ENCODE measurements at places on chromosomes 16 and 17.

DNA sequence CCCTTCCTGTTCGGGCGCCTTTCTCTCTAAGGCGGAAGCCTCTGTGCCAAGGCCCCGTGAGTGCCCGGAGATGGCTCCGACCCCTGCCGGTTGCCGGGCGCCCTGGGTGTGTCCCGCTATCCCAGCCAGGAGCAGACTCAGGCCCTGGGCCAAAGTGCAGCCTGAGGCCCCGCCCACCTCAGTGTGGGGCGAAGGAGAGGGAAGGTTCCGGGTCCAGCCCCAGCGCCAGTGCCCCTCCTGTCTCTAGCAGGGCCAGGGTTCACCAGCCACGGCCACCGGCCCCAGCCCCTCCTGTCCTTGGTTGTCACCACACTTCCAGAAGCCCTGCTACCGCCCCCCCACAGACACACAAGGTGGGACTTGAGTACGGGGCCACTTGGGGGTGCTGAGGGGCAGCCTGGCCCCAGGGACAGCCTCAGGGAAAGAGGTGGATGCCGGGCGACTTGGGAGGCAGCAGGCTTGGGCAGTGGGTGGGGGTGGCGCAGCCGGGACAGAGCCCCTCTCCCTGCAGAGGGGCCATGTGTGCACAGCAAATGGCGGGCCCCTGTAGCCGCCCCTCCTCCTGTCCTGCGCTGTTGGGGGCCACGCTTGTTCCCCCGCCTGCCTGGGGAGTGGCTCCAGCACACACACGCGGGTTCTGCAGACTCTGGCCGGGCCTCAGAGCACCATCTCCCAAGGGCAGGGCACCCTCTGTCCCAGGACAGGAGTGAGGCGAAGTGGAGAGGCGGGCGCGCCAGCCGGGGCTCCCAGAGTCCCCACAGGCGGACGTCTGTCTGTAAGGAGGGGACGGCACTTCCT, 6.0 kb downstream of the C1QTNF8 start:
- DNase-seq = no peak

- no peak for DNase-seq
Measured at GRCh38 chr16:17323171-17323570, 147.6 kb downstream of the XYLT1 start.

DNA sequence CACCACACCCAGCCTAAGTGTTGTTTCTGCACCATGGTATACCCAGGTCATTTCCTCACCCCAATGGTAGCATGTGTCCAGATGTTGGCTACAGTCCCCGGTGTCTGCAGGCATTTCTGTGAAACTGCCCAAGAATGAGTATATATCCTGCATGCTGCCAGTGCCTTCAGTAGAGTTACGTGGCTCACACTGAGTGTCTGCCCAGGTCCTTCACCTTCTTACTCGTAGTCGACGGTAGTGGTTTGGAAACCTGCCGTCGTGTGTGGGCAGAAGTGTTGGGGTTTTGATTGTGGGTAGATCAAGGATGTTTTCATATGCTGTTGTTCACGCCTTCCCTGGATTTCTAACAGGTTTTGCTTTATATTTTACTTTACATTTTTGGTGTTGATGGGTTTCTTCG, 16.8 kb downstream of the TCF25 start:
- DNase-seq = no peak

- no peak for DNase-seq
Measured at GRCh38 chr17:82081966-82082365, 16.1 kb downstream of the FASN start.

- no peak for DNase-seq
Measured at GRCh38 chr17:40355123-40355803, 9.3 kb downstream of the GJD3 start.

DNA sequence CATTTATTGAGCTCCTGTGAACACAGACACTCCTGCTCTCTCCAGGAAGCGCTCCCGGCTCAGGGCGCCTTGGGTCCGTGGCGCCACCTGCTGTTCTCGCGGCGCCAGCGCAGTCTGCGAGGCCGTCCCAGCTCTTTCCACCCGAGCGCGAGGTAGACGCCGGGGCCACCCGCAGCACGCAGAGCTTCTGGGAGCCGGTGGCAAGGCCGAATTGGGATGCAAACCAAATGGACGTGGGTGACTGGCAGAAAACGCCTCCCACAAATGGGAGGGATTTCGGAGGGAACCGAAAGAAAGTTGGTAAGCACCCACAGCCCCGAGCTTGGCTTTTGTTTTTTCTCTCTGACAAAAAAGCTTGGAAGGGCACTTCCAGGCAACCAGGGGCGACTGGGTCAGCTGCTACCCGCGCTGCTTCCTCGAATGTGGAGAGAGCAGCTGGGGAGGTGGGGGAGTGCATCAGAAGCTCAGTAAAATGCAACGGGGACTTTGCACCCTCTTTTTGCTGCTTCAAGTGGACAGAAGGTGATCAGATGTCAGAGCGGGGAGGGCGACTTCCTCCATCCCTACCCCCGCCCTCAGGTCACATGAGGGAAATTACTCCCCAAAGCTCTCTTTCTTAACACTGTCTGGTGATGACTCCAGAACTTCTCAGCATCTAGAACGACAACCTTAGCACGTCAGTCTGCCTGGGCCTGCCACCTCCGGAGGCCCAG, 13.5 kb upstream of the N4BP1 start:
- DNase-seq = no peak

GRCh38 chr16:1828645-1829410, 1.8 kb downstream of the FAHD1 start:
- DNase-seq = no peak

- DNase-seq = peak; percentile 55
Measured at GRCh38 chr16:51151435-51151960, 428 bp upstream of the SALL1 start.

- DNase-seq = no peak
Measured at GRCh38 chr17:5203178-5203907, 11.7 kb upstream of the ZNF594 start.

DNA sequence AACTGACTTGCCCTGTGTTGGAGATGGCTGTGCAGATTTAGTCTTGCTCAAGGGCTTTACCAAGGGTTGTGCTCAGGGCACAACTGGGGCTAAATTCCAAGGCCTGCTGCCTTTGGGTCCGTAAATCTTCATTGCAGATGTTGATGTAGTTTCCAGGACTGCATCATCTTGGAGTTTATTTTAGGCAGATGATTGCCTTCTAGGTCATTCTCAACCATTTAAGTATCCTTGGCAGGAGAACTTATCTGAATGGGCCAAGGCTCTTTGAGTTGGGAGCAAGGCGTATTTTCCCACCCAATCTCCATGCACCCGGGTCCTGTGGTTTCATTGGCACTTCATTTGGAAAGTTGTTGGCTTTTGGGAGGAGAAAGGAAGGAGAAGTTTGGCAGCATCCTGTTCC, 200.3 kb downstream of the MSI2 start:
- no peak for DNase-seq

DNA sequence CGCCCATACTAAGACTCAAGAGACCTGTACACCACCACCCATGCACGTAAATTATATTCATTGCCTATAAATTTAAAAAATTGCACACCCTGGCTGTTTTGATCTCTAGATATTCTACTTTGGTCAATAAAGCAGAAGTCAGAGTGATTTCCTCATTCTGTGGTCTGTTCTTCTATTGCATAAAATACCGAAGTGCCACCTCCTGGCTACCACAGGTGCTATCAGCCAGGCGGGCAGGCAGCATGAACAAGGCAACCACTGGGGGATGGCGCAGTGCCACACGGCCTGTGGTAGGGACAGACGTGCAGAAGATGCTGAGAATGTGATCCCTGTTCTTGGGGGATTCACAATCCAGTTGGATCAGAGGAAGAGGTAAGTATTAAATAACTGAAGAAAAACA, 122.3 kb downstream of the CDK5R1 start:
- DNase-seq = no peak

DNA sequence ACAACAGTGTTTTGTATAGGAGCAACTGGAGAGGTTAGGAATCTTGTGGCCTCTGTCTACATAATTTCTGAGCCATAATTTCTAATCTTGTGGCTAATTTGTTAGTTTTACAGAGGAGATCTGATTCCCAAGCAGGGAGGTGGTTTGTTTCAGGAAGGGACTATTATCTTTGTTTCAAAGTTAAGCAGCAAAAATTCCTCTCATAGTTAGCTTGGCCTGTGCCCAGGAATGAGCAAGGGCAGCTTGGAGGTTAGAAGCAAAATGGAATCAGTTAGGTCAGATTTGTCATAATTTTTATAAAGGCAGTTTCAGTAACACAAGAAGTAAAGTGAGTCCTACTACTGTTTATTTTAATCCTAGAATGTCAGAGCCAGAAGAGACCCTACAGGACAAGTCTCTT, 2.0 kb upstream of the RDM1 start:
- no peak for DNase-seq

- no peak for DNase-seq
Measured at GRCh38 chr16:51898872-51899271, 648.1 kb downstream of the TOX3 start.

DNA sequence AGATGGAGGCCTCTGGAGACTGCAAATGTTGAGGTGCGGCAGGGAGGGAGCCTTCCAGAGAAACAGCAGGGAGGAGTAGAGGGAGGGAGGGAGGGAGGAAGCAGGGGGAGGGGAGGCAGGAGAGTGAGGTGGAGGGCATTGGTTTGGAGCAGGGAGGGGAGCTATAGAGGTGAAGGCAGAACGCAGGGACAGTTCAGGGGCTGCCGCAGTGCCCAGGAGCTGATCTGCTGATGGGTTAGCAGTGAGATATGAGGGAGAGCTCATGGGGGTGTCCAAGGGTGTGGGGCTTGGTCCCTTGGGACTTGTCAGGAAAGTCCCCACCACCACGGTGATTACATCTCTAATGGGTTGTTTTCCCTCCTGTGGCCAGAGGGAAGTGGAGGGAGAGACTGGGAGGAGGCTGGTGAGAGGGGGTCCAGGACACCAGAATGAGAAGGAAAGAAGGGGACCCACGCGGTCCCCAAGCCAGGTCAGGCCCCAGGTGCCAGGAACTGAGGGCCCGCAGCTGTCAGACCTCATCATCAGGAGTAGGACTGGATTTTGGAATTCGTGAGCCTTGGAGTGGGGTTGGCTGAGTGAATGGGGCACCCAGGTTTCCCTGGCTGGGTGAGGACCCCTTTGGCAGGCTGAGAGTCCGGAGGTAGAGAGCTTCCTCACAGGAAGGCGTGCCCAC, 11.2 kb downstream of the CA4 start:
- no peak for DNase-seq

DNA sequence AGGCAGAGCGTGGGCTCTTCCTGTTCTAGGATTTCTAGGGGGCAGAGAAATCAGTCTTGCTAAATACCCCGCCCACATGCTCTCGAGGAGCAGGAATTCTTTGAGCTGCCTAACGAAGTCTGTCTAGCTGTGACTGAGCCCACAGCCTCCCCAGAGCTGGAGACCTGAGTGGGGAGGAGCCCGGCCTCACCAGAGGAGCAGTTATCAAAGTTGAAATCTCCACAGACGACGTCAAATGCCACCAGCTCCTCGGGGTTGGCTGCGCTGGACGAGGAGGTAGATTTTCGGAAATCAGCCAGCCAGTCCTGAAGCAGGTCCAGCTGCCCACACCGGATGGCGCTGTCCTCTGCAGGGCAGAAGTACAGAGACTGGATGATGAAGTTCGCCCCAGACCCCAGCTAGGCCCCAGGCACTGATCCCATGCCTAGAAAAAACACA, 53.8 kb downstream of the PRMT7 start:
- no peak for DNase-seq

GRCh38 chr17:43171586-43172487, 823 bp downstream of the NBR1 start:
- no peak for DNase-seq

DNA sequence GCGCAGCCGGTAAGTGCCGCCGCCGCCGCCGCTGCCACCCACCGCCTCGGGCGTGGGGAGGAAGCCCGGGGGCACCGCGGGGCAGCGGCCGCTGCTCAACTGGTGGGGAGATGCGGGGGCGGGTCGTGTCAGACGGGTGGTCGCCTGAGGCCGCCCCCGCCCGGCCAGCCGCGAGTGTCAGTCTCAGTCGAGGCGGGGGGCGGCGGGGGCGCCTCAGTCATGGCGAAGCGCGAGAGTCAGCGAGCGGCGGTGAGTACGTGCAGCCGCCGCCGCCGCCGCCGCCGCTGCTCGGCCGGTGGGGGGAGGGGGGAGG, 76.2 kb downstream of the CHD9 start:
- no peak for DNase-seq

DNA sequence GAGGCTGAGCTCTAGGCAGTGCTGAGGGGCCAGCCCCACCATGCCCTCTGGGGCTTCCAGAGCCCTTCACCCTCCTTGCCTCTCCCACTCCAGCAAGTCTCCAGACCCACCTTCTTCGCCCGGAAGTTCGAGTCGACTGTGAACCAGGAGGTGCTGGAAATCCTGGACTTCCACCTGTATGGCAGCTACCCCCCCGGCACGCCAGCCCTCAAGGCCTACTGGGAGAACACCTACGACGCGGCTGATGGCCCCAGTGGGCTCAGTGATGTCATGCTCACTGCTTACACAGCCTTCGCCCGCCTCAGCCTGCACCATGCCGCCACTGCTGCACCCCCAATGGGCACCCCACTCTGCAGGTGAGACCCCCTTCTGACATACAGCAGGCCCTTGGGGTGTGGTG, 10.5 kb downstream of the XYLT2 start:
- DNase-seq = no peak

- no peak for DNase-seq
Measured at GRCh38 chr16:70345840-70346239, 863 bp upstream of the DDX19A start.

GRCh38 chr17:56699186-56699894, 105.8 kb downstream of the NOG start:
- DNase-seq = no peak

GRCh38 chr16:4752351-4753100, 14.4 kb downstream of the ZNF500 start:
- no peak for DNase-seq

- no peak for DNase-seq
Measured at GRCh38 chr17:4862720-4863119, 29.6 kb downstream of the MINK1 start.

DNA sequence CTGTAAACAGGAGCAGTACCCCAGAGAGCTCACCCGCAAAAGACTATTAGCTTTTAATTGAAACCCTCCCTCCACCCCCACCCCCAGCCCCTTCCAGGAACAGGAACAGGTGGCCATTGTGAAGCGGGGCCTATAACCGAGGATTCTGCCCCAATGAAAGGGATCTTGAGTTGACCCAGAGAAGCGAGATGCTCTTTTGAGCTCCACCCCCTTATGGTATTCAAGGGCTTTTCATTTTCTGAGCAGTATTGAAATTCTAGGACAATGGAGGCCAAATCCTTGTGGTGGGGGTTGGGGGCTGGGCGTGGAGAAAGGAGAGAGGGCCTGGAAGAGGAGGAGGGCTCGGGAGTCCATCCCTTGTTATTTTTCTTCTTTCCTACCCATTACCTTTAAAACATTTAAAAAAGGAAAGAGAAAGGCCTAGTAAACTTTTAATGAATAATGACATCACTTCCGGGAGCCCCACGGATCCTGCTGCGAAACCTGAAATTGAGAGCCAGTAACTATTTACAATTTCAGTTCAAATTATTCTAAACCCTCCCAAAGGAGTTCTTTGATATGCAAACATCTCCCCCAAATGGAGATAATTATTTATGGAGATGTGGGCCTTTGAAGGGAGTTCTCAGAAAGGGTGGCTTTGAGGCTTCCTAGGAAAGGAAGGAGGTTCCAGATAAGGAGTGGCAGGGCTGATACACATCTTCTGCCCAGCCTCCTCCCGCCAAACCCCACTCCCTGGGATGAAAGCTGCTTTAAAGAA, 30.5 kb downstream of the HS3ST3B1 start:
- no peak for DNase-seq

All from NCI-H2081 treated with DMSO at 0.1 percent for 48 hours (cell line).